Umbilical cord (tissue), 2 donors: ENCODE measurements at places on chromosomes 16 and 17. TPM values are rescaled to one million over a fixed set of nuclear protein-coding genes. Genes with fewer than 3 reads are reported as not detected.

GRCh38 chr17:33982909-33983308 is 272.2 kb upstream of the CCL2 start:
- DNase-seq = no peak

GRCh38 chr16:4077174-4077649 is 39.0 kb downstream of the ADCY9 start:
- DNase-seq = no peak

GRCh38 chr17:74864297-74864865 is 4.7 kb upstream of the GRIN2C start:
- no peak for DNase-seq

DNA sequence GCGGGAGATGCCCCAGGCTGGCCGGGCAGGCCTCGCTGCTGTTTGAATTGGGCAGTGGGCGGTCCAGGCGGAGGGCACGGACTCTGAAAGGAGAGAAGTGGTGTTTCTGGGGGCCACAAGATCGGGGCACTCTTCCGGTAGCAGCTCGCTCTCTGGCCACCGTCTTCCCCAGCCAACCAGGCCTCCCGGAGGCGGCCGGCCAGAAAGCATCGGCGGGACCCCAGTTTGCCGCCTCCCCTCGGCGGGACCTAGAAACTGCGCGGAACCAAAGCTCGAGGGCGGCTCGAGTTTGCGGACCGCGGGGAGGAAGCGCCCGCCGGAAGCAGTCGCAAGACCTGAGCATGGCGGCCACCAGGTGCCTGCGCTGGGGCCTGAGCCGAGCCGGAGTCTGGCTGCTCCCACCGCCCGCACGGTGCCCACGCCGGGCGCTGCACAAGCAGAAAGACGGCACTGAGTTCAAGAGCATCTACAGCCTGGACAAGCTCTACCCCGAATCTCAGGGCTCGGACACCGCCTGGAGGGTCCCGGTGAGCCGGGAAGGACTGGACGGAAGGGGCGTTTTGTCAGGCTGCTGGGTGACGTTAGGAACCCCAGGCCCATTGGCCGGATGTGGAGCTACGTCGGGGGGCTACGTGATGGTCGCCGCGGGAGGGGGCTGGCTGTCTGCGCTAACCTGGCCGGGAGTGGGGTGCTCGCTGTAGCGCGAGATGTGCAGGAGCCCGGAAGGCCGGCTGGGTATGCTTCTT is at the start of gene MRPL58:
Gene MRPL58, plus strand, starts transcription at position 325 of the 746 bp plus-strand sequence. Its CDS starts 17 bp downstream, at position 342.
- peak; percentile 90 for DNase-seq

GRCh38 chr16:8644211-8645140 is 23.0 kb downstream of the METTL22 start:
- no peak for DNase-seq

DNA sequence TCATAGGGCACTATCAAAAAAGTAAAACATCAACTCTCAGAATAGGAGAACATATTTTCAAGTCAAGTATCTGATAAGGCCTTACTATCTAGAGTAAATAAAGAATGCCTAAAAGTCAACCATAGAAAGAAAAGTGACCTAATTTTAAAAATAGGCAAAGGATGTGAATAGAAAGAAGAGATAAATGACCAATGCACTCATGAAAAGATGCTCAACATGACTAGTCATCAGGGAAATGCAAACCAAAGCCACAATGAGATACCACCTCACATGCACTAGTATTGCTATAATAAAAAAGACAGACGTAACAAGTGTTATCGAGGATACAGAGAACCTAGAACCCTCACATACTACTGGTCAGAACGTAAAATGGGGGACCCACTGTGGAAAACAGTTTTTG is 90.8 kb downstream of the DYNLRB2 start:
- DNase-seq = no peak

GRCh38 chr16:13104772-13105171 is 203.4 kb downstream of the SHISA9 start:
- DNase-seq = no peak

DNA sequence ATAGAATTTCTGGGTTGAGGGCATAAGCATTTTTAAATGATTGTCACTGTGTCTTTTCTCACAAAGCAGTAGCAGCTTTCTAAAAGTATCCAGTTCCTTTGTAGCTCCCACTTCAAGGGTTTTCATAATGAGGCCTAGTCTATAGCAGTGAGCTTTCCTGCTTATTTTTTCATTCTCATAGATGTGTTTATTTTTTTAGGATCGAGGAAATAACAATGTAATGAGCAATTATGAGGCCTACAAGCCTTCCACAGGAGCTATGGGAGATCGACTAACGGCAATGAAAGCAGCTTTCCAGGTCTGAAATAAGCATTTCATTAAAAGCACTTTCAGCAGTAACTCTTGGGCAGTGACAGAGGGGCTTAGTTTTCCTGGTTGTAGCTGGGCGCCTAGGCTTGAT is 10.6 kb upstream of the PSMC5 start:
- no peak for DNase-seq

DNA sequence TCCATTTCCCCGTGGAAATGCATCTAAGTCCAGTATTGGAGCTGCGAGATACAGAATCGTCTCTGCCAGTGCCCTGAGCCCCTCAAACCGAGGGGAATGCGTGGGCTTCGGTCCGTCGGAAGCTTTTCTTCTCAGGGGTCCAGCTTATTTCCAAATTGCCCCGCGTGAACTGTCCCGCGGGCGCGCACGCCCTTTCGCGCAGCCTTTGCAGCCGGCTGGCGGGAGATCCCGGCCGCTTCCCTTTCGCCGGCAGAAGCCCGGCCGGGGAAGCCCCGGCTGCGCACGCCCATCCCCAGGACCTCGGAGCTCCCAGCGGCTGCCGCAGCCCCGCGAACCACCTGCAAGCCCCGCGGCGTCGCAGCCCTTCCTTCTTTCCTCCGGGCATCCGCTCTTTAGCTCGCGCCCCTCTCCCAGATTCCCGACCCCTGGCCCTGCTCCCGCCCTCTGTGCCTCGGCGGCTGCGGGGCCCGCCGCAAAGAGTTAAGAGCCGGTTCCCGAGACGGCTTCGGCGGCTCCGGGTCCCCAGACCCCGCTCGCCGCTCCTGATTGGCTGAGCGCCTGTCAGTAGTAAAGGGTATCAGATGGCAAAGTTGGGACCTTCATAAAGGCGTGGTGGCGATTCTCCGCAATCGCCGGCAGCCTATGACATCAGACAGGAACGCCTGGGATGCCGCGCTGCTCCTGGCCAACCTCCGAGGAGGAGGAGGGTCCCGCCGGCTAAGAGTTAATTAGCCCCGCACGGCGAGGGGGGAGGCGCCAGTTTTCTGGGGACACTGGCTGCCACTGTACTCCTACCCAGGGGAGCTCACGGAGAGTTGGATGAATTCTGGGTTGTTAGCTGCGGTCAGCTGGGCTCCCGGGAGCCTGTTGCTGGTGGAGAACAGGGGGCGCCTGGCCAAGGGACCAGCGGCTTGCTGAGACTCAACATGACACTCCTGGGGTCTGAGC is at the start of gene MYOCD:
Gene MYOCD, plus strand, starts transcription at position 628 of the 948 bp plus-strand sequence. Its CDS starts 299 bp downstream, at position 927.
- DNase-seq = peak; percentile 84

DNA sequence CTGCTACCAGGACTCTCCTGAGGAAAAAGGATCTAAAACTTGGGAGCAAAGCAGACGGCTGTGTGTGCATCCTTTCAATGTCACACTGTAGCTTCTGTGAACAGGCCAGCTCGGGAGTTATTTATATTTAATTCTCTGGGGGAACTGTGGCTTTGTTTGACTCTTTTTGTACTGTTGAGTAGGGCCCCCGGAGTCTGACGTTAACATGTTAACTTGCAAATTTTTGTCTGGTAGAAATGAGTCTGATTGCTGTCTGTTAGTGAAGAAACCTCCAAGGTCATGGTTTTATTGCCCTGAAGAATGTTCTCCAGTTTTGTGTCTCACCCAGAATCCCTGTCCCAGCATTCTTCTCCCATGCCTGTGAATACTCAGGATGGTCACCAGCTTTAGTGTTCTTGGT is 14.2 kb upstream of the KCNG4 start:
- no peak for DNase-seq

DNA sequence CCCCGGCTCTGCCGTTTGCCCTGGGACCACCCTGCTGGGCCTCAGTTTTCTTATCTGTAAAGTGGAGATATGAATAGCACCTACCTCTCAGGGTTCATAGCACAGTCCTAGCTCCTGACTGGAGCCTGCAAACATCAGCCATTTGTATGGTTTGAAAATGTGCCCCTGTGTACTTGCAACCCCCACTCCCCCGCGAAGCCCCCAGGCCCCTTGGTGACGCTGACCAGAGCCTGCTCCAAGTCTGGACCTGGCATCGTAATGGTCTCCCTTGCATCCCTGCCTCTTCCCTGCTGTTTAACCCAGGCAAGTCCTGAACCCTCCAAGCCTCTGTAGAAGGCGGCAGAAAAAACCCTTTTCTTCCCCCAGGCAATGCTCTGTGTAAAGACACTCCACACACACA is 128.0 kb downstream of the IRF8 start:
- DNase-seq = no peak

- DNase-seq = no peak
These were observed 419.6 kb downstream of the NPIPA7 start for GRCh38 chr16:16798504-16798903.

- no peak for DNase-seq
These were observed 2.8 kb downstream of the SHMT1 start for GRCh38 chr17:18360518-18360917.

- peak; percentile 72 for DNase-seq
These were observed at the start of gene CPNE2 for GRCh38 chr16:57091975-57092785. CPNE2 (plus strand) TSS chr16:57092583; CDS start chr16:57110743, 18,160 bp downstream.

GRCh38 chr17:16033729-16034349 is 34.2 kb downstream of the TTC19 start:
- DNase-seq = no peak

DNA sequence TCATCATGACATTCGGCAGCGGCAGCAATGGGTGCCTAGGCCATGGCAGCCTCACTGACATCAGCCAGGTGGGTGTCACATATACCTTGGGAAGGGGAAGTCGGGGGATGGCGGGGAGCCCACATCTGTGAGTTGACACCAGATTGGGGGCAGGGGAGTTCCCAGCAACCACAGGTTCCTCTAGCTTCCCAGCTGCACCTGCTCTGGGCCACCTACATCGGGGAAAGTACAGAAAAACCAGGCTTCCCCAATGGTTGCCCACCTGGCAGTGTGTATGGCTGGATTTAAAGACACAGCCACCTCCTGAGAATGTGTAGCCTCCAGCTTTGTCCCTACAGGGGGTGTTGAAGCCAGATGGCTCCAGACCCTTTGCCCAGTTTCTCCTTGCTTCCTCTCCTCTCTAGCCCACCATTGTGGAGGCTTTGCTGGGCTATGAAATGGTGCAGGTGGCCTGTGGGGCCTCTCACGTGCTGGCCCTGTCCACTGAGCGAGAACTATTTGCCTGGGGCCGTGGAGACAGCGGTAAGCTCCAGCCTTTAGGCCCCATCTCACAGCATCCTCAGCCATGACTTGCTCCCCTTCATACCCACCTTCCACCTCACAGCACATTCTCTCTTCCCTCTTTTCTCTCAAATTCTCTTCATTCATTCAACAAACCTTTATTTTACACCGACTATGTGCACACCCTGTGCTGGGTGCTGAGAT is 5.0 kb upstream of the TRAF4 start:
- no peak for DNase-seq

DNA sequence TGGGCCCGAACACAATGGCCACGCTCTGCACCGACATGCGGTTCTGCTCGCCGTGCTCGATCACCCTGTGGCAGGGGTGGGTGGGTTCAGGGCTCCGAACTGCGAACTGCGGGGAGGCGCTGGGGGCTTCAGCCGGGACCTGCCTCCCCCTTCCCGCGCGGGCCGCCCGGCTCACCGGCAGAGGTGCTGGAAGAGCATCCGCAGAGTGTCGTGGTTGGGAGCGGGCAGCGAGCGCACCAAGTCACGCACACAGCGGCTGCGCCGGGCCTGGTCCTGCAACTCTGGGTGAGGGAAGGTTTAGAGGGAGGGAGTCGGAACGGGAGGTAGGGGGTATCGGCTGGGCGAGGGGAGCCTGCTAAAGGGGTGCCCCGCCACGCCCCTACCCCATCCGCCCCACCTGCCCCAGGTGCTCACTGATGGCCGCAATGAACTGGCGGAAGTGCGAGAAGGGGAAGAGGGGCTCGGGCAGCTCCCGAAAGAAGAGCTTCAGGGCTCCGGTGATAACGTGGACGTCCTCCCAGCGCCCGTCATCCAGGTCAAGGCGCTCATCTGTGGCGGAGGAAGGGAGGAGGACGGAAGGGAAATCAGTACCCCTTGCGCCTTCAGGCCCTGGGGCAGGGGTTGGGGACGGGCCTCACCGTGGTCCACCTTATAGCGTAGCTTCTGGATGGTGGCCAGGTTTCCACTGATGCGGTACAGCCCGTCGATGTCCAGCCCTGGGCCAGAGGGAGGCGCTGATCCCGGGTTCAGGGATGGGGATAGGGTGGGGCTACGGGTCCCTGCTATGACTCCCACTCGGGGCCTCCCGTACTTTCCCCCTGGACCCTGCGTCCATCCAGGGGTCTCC is 36.9 kb downstream of the ARHGAP27 start:
- DNase-seq = no peak

GRCh38 chr17:31738488-31738887 is 120.6 kb downstream of the COPRS start:
- peak; percentile 37 for DNase-seq

- peak; percentile 62 for DNase-seq
These were observed 479 bp downstream of the ITGA3 start for GRCh38 chr17:50056217-50056960.

- DNase-seq = no peak
These were observed 35.3 kb downstream of the TMEM132E start for GRCh38 chr17:34614698-34615097.

- DNase-seq = peak; percentile 16
These were observed 168.4 kb downstream of the RAB11FIP4 start for GRCh38 chr17:31559584-31560501.

GRCh38 chr16:74451951-74452758 is 30.9 kb upstream of the CLEC18B start:
- DNase-seq = no peak

DNA sequence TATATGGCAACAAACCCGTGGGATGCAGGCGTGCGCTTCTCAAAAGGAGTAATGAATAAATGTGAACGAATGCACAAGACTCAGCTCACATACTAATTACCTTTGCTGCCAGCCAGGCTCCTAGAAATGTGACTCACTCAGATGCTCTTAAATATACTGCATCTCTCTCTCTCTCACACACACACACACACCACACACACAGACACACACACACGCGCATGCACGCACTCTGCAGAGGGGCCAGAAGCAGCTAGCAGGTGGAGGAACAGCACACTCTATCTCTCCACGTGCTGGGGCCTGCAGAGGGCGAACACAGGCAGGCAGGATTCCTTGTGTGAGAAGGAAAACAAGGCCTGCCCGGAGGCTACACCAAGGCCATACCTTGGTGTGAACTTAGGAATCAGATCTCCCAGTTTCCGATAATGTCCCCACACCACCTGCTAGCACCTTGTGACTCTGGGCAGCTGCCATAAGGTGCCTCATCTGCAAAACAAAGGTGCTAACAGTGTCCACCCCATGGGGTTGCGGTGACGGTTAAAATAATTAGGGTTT is 5.3 kb downstream of the GPRC5B start:
- peak; percentile 82 for DNase-seq

The ATP6V0C gene
- 13.2 TPM for total RNA-seq

The MLLT6 gene
- 20.0 TPM for total RNA-seq

The VMP1 gene
- 401 TPM for total RNA-seq

The UTS2R gene
- total RNA-seq = 0.48 TPM

The IKZF3 gene
- total RNA-seq = 3.4 TPM

The KRT24 gene
- total RNA-seq = 6.3 TPM

The TBC1D3 gene
- 2.2 TPM for total RNA-seq

The HS3ST6 gene
- not detected for total RNA-seq

The TBC1D3D gene
- not detected for total RNA-seq
